ENCODE measurements at places on chromosomes 2 and 18.

GRCh38 chr2:148725564-148725963, 81.0 kb downstream of the EPC2 start:
- DNase-seq, result no peak

DNA sequence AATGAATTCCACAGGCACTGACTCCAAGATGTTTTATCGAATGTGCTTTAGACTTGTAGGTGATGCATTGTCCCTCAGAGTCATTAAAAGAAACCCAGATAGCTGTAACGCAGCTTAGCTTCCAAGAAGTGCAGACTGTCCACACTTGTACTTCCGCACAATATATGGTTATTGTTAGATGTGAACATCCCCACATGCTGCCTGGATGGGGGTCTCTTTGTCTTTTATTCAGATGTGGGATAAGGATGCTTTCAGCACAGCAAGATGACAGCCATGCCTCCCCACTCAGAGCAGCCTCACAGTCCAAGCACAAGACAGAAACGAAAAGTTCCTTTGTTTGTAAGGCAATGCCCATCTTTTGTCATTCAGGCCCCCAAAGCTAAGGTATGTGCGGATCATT, 416.6 kb downstream of the HRH4 start:
- no peak for DNase-seq

- DNase-seq, result no peak
These were observed 12.0 kb upstream of the ZNF396 start for GRCh38 chr18:35389095-35389618.

DNA sequence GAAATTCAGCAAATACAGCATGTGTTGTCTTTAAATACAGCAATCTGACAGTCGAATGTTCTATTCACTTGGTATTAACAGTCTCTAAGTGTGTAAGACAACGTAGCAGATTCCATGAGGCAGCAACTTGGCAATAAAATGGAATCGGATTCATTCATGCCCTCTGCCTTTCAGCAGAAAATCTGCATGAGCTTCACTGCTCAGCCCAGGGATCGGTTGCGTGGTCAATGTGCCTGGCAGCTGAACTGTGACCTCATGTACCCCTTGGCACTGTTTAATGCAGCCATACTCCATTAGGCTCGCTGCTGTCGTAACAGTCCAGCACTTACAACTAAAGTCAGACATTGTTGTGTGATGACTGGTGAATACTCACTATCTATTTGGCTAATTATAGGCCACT, 17.7 kb upstream of the RGPD4 start:
- no peak for DNase-seq

GRCh38 chr2:103353774-103354173, 591.9 kb downstream of the TMEM182 start:
- DNase-seq, result no peak

DNA sequence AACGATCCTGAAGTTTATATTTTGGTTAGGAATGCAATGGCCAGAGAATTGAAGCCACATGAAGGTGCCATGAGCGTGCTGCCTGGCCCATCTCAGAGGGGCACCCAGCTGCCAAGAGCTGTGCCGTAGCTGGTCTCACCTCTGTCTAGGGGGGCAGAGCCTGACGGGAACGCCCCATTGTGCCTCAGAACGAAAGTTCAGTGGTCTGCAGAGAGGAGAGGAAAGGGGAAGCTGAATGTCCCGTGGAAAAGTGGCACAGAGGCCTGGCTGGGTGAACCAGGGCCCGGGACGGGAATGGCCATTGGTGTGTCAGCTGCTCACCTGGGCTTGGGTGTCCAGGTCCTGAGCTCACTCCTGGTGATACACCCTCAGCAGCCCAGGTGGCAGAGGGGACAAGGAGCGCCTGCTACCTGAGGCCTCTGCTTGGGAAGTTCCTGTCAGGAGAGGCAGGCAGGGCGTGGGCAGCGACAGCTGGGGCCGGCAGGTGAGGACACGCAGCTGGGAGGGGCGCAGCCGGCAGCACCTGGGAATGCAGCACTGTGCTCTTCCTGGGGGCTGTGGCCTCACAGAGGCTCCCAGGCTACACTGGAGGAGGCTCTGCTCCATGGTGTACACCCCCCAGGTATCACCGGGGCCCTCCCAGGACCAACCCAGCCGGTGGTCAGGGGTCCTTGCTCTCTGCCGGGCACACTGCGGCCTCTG, 67.3 kb downstream of the PARD6G start:
- no peak for DNase-seq

- DNase-seq, result no peak
These were observed 73.1 kb upstream of the HPCAL1 start for GRCh38 chr2:10229462-10230099.

- no peak for DNase-seq
These were observed 8.0 kb downstream of the TGOLN2 start for GRCh38 chr2:85319796-85320195.

- no peak for DNase-seq
These were observed 264.0 kb downstream of the MREG start for GRCh38 chr2:215749092-215749957.

DNA sequence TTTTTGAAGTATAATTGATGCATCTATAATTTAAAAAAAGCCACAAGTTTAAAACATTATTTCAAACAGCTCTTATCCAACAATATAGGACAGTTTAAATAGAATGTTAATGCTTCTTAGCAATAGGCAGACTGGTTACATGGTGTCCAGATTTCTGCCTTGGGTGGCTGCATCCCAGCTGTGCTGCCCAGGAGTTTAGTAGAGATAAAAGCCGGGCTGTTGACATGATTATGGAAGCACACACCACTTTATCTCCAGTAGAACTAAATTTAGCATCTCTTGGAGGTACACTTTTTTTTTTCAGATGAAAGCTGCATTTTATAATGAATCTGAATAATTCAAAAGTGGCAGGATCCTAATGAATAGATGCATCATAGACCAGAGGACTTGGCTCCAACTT, 309.7 kb downstream of the PLCL1 start:
- DNase-seq, result no peak
